ENCODE measurements at places on chromosomes 5 and 9.

- DNase-seq: no peak
Observed at GRCh38 chr9:90878562-90878961, 76.9 kb downstream of the SYK start.

DNA sequence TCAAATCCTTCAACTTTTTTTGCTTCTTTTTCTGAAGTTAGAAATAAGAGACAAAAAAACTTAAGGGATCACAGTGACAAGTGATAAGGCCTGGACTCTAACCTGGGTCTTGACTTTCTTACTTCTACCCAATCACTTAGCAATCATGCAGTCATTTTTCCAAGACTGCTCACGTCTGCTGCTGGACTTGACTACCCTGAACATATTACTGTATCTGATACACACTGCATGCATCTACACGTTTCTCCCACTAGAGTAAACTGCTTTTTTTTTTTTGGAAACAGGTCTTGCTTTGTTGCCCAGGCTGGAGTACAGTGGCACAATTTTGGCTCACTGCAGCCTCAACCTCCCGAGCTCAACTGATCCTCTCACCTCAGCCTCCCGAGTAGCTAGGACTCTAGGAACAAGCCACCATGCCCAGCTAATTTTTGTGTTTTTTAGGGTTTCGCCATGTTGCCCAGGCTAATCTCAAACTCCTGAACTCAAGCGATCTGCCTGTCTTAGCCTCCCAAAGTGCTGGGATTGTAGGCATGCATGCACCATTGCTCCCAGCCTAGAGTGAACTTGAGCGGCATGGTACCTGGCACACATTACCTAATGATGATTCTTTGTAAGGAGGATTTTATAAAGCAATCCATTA lies 7.4 kb downstream of the PLIN2 start:
- DNase-seq: no peak

GRCh38 chr9:75027187-75028107 lies 646 bp downstream of the CARNMT1 start:
- DNase-seq: peak; percentile 70

DNA sequence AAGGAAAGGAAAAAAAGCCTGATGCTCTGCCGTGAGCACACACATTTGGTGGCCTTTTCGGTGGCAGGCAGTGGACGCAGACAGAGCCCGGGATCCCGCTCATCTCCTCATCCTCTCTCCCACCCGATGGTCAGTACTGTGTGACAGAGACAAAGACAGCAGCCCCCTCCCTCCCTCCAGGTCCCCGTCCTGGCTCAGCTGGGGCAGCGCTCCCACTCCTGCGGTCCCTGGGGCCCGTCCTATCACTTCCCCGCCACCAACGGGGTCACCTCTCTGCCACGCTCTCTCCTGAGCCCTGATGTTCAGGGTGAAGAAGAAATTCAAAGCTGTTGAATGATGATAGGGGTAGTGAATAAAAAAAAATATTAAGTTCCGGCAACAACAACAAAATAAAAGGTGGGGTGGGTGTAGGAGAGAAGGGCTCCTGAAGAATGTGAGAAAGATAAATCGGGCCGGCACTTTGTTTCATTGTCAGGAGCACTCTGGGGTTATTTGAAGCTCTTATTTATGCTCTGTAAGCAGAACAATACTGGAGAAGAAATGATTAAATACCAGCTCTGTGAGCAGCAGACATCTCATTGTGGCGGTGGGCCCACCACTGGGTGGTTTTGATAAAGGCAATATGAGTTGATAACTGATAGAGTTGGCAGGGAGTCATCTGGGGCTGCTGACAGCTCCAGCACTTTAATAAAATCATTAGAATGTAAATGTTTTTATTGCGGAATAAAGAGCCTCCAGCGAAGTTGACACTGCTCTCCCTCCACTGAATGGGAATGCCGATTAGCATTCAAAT lies 417.7 kb downstream of the IRX1 start:
- DNase-seq: no peak

DNA sequence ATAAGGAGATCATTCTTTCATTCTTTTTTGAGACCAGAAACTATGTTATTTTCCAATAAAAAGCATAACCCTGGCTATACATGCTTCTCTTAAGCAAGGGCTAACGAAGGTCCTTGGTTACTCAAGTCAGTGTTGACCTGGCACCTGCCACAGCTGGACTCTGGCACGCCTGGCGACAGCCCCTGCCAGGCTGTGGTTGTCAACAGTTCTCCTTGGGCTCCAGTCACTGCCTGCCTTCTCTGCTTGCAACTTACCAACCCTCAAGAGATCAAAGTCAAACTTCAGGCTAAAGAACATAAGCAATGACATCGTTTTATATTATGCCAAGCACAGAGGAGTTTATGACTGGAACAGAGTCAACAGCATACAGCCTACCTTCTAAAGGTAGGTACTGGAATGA lies 61.4 kb upstream of the TBC1D9B start:
- no peak for DNase-seq

GRCh38 chr9:133460405-133461175 lies 812 bp downstream of the CACFD1 start:
- DNase-seq: peak; percentile 75

GRCh38 chr9:11338130-11338529 lies 725.3 kb upstream of the PTPRD start:
- DNase-seq: no peak

GRCh38 chr5:61991430-61991829 lies 314.6 kb upstream of the KIF2A start:
- no peak for DNase-seq

GRCh38 chr9:7665874-7666273 lies 133.7 kb downstream of the DMAC1 start:
- no peak for DNase-seq

GRCh38 chr5:120873083-120873482 lies 409.0 kb downstream of the PRR16 start:
- no peak for DNase-seq

GRCh38 chr9:37953775-37954437 lies 50.0 kb upstream of the SLC25A51 start:
- peak; percentile 32 for DNase-seq

GRCh38 chr5:60887746-60888145 lies 43.7 kb upstream of the ELOVL7 start:
- DNase-seq: no peak

DNA sequence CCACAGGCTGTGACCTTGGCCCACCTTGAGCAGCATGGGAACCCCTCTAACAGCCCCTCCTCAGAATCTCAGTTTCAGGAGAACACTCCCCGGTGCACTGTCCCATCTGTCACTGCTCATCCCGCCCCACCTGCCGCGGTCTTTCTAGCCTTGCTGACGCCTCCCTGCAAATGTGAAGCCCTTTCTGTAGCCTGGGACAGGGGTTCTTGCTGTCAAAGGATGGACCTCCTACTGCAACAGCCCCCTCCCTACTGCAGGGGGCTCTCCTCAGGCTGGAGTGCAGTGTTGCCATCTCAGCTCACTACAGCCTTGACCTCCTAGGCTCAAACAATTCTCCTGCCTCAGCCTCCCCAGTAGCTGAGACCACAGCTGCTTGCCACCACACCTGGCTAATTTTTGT lies 20.0 kb downstream of the OR2V1 start:
- no peak for DNase-seq

GRCh38 chr5:99061299-99061698 lies 132.5 kb upstream of the CHD1 start:
- DNase-seq: no peak

DNA sequence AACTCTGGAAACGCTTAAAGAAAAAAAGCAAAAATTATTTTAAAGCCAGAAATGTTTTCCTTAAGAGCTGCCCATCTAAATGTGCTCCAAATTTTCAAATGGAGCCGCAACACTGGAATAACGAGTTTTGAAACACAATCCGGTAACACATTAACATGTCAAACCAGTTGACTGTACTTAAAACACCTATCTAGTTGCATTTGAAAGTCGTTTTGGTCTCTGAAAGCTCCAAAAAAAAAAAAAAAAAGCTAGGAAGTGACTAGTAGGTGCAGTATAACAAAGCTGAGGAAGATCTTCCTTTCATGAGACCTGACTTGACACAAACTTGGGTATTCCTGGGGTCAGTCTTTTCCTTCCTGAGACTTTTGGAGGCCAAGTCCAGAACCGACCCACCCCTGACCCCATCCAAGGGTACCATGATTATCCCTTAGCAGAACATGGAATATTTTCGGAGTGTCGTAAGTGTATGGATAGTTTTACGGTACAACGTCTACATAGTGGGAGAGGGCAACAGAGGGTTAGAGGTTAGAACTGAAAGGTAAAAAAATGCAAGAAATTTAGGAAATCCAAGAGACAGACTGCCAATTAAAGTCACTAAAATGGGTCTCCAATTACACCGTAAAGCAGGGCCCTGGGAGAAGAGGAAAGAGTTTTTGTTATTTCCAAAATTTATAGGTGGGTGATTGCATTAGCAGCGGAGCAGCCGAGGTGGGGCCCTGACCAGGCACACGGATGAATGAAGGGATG lies 812 bp downstream of the CETN3 start:
- DNase-seq: peak; percentile 15

DNA sequence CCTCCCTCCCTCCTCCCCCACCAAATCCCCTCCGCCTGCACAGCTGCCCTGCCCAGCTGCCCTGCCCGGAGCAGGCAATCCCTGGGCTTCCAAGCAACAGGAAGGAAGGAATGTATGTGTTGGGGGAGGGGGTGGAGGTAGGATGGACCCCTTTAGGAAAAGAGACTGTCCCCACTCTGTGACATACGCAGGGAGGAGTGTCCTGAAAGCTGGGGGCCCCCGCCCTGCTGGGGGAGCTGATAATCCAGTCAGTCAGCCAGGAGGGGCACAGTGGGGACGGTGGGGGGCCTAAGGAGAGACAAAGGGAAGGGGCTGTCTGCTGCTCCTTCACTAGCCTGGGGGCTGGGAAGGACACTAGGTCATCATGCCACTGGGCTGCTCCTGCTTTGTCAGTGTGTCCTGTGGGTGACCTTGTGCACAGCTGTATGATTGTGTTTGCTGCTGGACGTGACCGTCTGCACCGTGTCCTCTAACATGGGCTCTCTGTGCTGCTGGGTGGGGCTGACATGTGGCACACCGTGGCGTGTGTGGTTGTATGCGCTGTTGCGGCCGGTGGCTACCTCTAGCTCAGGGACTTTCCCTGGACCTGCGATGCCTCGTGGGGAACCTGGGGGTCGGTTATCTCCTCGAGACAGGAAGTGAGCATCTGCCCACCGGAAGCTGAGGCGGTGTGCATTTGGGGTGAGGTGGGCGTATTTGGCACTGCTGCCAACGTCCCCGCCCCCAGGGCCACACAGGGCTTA lies 3.0 kb downstream of the N4BP3 start:
- peak; percentile 48 for DNase-seq

DNA sequence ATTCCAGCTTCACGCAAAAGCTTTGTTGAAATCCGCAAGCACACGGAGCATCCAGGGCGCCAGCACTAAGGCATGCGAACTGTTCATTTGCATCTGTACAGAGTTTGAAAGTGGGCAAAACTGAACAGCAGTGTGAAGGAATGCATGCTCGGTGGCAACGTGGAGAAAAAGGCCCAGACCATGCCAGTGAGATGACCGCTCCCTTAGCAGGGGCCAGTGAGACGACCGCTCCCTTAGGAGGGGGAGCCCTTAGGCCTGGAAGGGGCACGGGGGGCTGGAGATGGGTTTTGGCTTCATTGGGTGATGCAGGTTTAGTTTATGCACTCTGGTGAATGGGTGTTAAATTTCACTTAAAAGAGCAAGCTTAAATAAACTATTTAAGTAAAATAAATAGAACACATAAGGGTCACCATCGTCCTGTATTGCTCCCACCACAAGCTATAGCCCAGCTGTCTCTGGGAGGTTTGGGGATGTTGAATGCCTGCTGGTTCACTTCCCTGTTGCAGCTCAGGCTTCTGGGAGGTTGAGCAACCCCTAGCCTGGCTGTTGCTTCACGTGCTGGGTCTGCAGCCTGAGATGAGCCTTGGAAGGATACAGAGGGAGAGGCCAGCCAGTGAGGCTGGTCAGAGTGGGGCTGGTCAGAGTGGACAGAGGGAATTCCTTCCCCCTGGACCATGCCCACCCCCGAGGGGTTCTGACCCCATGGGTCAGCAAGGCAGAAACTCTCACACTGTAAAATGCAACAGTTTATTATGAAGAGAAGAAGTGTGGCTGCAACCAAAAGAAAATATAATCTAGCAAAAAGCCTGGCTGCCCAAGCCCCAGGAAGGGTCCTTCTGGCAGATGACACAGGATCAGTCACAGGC lies 4.6 kb upstream of the FCN1 start:
- peak; percentile 48 for DNase-seq

DNA sequence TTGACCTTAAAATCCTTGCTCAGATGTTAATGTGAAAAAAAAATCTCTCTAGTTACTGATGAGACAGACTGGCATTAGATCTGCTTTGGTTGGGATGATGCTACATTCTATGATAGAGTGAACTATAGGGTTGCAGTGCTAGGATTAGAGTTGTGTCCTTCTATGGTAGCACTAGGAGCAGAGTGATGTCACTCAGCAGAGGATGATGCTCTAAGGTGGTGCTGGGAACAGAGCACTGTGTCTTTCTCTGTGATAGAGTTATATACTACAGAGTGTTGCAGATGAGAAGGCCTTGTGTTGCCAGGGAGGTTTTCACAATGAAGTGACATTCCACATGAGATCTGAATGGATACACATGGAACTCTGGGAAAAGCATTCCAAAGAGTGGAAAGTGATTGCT lies 462.3 kb downstream of the CDH12 start:
- no peak for DNase-seq

GRCh38 chr9:133750982-133751649 lies 13.0 kb upstream of the SARDH start:
- no peak for DNase-seq

GRCh38 chr9:78601957-78602565 lies 305.1 kb downstream of the PSAT1 start:
- no peak for DNase-seq

DNA sequence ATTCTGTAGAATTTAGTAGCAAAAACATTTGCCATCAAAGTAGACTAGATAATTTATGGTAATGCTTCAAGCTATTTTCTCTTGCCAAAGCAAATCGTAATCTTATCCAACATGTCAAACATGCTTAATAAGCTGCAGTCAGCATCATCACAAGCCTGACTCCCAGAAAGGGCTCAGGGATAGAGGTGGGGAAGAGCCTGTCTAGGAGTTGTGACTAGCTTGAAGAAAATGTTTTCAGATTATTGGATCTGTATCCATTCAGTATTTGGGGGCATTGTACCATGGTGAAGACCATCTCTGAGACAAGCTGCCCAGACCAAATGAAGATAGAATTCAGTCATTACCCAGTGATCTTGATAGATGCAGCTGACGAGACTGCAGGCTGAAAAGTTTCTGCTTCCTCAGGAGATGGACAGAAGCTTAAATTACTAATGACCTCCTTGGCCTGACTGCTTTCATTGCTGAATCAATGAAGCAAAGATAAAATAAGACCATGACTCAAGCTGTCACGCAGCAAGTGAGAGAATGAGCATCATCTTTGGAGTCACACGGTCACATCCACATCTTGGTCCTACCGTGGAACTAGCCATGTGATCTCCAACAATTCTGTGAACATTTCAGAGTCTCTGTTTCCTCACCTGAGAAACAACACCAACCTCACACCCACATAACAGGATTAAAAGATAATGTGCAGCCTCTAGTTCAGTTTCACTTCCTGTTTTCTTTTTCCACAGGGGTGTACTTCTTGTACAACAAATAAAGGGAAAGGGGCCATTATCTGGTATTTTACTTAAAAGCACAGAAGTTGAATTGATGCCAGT lies 9.4 kb downstream of the ERAP2 start:
- DNase-seq: no peak
